RWPE2 (cell line): ENCODE measurements at places on chromosomes 2 and 18.
A peak's percentile ranks its signal among the peaks of the same experiment; 100 is the strongest.

GRCh38 chr2:60885683-60886082 is 4.3 kb downstream of the REL start:
- no peak for DNase-seq

DNA sequence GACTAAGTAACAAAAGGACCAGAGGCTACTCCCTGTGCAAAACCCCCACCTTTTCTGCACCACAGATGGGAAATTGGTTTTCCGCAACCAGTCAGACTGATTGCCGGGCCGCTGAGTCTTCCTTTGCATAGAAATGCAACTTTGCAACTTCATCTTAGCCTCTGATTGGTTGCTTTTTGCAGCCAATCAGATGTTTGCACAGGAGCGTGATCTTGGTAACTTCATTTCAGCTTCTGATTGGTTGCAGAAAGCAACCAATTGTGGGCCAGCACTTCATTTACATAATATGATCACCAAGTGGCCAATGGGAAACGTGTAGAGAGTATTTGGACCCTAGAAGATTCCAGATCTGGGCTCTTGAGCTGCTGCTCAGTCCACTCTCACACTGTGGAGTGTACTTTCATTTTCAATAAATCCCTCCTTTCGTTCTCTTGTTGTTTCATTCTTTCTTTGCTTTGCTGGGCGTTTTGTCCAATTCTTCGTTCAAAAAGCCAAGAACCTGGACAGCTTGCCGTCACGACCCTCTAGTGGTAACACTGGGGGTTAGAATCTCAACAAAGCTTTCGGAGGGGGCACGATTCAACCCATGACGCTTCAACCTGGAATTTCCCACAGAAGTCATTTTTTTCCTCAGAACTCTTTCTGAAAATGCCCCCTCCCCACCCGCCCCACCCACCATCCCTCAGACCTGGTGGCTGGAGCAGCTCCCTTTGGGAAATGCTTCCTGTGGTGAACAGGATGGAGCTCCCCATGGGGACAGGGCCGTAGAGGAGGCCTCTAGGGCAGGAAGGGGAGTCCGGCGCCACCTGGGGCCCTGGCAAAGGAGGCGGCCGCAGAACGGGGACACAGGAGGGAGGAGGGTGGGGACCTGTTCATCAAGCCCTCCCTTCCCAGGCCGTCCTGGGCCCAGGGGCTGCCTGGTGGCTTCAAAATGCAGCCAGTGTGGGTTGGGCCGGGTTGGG is 31.8 kb upstream of the KCNF1 start:
- no peak for DNase-seq

- no peak for DNase-seq
These were observed 106.0 kb downstream of the UBR3 start for GRCh38 chr2:169933124-169933711.

DNA sequence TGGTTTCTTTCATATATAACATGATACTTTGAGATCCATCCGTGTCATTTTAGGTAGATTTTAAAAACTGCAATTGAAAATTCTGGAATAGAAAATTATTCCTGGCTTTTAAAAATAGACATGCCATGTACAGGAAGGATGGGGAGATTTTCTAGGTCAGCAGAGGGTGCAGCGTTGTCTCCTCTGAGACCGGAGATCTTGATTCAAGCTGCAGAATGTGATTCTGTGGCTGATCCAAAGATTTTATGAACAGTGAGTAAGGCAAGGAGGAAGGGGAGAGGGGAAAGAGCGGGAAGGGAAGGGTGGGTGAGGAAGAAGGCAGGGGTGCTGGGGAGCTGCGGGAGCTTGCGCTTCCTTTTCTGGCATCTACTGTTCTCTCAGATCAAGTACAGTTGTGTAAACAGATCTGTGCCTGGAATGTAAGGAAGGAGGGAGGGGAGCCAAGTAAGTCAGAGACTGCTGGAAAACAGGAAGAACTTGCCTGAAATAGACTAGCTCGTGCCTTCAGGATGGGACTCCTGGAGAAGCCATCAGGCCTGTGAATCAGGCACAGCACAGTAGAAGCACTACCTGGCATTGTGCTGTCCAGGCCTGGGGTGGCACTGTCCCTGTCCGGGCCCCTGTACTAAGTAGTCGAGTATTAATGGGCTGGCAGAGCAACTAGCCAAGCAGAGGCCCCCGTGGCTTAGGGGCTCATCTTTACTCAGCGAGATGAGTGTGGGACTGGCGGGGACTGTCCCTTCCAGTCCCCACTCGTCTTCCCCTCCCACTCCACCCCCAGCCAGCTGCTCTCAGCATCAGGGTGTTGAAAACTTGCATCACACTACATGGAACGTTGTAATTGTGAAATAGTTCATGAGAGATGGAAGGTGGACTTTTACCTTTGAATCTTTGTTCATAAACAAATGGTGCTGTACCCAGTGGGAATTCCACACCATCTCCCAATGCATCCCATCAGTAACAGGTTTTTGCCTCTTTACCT is 163.5 kb downstream of the UXS1 start:
- no peak for DNase-seq

DNA sequence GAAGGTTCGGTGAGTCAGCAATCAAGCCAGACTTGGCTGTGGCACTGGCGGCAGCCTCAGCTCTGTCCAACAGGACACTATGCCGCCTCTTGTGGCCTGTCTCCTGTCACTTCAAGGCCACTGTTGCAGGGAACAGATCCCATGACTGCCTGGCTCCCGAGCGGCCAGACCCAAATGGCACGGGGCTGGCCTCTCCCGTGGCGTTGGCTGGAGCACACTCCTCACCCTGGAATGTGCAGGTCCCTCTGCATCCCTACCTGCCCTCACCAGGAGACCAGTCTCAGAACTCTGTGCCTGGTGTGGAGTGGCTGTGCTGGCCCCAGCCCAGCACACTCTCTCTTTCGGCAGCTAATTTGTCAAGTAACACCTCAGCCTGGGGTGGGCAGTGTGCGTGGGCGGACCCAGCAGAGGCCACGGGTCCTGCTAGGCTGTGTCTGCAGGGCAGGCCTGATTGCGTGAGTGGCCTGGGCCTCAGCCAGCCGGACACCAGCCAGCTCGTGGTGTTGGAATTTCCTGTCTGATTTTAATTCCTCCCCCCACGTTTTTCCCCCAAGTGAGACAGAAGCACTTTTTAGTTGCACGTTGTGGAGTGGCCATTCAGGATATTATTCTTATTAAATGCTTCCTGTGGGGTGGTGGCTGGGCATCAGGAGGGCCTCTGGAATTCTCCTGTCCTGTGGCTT is 179.3 kb downstream of the GLI2 start:
- peak; percentile 81 for DNase-seq

DNA sequence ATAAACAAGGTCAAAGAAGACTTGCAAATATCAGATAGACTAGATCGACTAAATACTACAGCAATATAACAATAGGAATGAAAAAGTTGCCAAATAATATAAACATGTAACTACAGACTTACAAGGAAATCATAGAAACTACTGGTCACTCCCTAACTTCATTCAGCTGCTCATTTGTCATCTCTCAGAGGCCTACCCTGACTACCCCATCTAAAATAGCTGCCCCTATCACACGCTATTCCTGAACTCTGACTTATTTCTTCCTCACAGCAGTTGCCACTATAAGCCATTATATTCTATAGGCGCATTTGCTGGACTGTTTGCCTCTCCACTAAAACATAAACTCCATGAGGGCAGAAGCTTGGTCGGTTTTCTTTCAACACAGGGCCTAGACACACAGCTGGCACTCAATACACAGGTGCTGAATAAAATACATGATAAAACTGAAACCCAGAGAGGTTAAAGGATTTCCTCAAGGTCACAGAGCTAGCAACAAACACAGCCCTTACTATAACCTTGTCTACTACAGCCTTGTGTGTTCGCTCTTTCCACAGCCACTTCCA is 1.8 kb downstream of the STRN start:
- no peak for DNase-seq

DNA sequence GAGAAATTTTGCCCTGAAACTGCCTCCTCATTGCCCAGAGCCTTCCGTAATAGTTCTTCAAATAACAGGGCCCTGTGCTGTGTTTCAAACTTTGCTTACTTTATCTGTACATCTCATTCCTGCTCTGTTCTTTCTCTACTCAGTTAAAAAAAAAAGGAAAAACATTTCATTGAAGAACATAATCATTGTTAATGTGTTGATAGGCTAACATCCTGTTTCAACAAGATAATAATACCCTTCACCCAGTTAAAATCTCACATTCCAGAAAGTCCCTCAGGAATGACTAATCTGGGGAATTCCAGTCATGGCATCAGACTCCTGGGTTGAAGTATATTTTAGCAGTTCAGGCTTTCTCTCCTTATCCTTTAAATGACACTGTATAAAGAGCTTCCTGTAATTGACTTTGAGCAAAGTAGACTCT is 45.6 kb upstream of the ITGAV start:
- DNase-seq = no peak

- DNase-seq = no peak
These were observed 248.9 kb downstream of the OSR1 start for GRCh38 chr2:19109518-19109917.
